ENCODE measurements at places on chromosomes 16 and 17.

GRCh38 chr16:68126395-68126794 lies 41.2 kb downstream of the NFATC3 start:
- no peak for DNase-seq
- no peaks in the 10 kb centered on the region for H3K27me3 ChIP-seq
- H3K4me3 ChIP-seq: no peak overlapping the region
- no peaks in the 10 kb centered on the region for H3K4me1 ChIP-seq
- H3K27ac ChIP-seq: no peak overlapping the region

DNA sequence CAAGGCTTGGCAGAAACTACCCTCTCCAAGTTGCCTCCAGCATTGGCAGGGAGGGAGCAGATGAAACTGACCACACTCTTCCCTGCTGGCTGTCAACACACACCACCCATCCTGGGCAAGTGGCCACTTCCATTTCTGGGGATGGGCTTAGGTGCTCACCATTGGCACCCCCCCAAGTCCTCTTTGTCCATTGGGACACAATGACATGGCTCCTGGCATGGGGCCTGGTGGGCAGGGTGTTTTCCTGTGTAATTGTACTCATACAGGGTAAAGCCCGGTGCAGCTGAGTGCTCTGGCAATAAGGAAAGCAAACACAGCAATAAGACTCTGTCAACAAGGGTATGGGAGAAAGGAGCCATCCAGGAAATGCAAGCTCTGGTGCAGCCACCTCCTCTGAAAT lies 22.6 kb downstream of the SCNN1B start:
- no peak for DNase-seq
- no peaks in the 10 kb centered on the region for H3K36me3 ChIP-seq
- no peaks in the 10 kb centered on the region for H3K4me1 ChIP-seq
- no peak overlapping the region for H3K27ac ChIP-seq
- H3K4me3 ChIP-seq: no peak overlapping the region

DNA sequence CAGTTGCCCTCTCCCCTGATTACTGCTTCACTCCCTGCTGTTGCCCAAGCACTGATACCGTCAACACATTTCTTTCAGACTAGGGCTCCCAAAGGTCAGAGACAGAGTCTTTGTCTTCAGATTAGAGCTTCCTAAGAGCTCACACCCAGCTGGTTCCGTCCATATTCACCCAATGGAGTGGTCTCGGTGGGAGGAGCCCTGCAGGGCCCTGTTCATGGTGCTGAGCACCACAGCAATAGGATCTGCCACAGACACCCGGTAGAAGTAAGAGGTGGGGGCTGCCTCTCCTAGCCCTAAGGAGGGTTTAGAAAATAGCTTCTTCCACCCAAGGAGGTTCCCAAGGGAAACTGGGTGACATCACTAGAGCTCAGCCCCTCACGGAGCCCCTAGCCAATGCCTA lies 128.3 kb downstream of the CCDC144A start:
- DNase-seq: no peak
- no peaks in the 10 kb centered on the region for H3K4me1 ChIP-seq
- H3K27me3 ChIP-seq: no peaks in the 10 kb centered on the region
- no peaks in the 10 kb centered on the region for H3K36me3 ChIP-seq
- no peak overlapping the region for H3K27ac ChIP-seq
- no peak overlapping the region for H3K4me3 ChIP-seq

- H3K4me3 ChIP-seq: no peak overlapping the region
- DNase-seq: no peak
- no peaks in the 10 kb centered on the region for H3K4me1 ChIP-seq
- H3K27ac ChIP-seq: no peak overlapping the region
- no peaks in the 10 kb centered on the region for H3K36me3 ChIP-seq
These were observed 77.3 kb downstream of the RPTOR start for GRCh38 chr17:80621997-80622357.

Measured in CD14-positive monocyte (primary cell).